ENCODE measurements at places on chromosomes 12 and 14.

DNA sequence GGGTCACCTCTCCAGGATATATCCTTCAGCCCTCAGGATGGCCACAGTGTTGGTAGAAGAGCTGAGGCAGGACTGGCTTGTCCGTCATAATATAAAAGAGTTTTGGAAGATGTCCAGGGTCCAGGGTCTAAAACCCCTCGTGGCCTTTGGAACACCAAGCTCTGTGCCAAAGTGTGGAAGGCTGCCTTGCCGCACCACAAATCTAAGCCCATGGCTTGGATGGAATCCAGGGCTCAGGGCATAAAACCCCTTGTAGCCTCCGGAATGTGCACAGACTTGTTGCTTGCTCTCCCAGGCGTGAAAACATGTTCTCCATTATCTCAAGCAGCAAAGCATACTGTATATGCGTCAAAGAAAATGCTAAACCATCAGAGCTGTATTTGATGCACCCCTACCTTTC lies 46.7 kb downstream of the TNFAIP2 start:
- DNase-seq = peak; percentile 65

GRCh38 chr12:22340143-22340542 lies 5.6 kb upstream of the ST8SIA1 start:
- no peak for DNase-seq

DNA sequence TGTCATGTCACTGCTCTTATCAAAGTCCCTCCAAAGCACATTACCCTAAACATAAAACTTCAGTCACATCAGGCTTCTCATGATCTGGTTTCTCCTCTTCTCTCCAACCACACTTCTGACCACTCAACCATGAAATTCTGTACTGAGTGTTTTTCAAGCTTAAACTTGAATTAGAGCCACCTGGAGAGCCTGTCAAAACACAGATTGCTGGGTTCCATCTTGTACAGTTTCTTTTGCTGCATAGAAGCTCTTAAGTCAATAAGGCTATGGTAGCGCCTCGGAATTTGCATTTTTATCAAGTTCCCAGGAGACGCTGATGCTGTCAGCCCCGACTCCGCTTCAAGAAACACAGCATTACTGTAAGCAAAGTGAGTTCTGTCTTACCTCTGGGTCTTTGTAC lies 16.4 kb upstream of the SRRM4 start:
- DNase-seq = peak; percentile 87

- DNase-seq = no peak
These were observed 22.9 kb upstream of the RDH16 start for GRCh38 chr12:56980268-56980667.

DNA sequence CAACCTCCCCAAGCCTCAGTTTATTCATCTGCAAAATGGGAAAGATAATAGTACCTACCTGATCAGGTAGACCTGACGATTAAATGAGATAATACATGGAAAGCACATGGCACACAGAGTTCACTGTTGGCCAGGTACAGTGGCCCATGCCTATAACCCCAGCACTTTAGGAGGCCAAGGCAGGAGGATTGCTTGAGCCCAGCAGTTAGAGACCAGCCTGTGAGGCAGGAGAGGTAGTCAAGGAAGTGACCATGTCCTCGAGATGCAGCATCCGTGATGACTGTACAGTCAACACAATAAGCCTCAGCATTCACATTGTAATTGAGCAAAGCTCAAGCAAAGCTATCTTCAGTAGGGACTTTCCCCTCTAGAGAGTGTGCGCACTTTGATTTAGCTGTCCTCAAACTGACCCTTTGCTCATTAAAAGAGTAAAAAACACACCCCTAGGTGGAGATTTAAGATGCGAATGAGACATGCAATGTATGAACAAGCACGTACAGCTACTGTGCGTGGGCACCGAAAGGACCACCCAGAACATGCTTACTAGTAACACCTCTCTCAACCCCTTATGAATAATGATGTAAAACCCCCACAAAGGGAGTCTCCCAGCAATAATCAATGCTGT lies 9.9 kb downstream of the ISCU start:
- no peak for DNase-seq

GRCh38 chr14:89927186-89927865 lies 27.2 kb downstream of the EFCAB11 start:
- no peak for DNase-seq

DNA sequence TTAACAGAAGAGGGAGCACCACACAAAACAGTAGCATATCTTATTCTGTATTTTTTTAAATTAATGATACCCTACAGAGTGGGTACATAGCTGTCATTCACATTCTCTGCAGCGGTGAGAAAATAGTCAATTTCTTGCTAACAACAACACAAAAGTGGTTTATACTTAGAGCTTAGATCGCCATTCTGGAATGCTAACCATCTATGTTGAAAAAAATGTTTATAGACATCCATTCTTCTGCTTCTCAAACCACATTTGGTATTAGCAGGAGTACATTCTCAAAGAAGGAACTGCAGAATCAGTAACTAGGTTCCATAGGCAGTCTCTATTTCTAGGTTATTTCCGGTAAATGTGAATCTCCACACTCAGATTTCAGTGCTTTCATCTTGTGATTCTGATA lies 185.9 kb downstream of the PPFIA2 start:
- no peak for DNase-seq

- DNase-seq = no peak
These were observed 301.1 kb downstream of the ZFP36L1 start for GRCh38 chr14:68491793-68492192.

DNA sequence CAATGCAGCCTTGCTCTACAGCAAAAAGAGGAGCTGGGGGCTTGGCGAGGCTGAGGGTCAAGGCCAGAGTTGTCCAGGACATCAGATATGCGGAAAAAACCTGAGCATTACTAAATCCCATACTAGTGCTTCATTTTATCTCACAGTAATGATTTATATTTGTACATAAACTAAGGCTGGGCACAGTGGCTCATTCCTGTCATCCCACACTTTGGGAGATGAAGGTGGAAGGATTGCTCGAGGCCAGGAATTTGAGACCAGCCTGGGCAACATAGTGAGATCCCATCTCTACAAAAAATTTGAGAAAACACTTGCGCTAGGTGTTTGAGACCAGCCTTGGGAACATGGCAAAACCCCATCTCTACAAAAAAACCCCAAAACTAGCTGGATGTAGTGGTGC lies 11.6 kb upstream of the JPH4 start:
- no peak for DNase-seq

DNA sequence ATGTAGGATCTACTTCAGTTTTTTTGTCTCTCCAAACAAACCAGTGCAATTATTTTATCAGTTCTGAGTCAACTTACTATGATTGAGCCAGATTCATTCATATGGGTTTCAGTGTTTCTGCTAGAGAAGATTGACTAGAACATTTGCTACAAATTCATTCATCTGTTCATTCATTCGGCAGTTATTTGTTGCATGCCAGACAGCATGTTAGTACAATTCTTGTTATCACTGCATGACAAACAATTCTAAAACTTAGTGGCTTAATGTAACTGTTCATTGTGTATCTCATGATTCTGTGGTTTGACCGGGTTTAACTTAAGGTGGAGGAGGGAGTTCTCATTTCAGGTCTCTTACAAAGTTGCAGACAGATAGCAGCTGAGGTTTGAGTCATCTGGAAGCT lies 52.3 kb downstream of the POLR3B start:
- no peak for DNase-seq
